Uterus (tissue), 4 donors: ENCODE measurements at places on chromosomes 6 and 20.
A peak's percentile ranks its signal among the peaks of the same experiment; 100 is the strongest.

DNA sequence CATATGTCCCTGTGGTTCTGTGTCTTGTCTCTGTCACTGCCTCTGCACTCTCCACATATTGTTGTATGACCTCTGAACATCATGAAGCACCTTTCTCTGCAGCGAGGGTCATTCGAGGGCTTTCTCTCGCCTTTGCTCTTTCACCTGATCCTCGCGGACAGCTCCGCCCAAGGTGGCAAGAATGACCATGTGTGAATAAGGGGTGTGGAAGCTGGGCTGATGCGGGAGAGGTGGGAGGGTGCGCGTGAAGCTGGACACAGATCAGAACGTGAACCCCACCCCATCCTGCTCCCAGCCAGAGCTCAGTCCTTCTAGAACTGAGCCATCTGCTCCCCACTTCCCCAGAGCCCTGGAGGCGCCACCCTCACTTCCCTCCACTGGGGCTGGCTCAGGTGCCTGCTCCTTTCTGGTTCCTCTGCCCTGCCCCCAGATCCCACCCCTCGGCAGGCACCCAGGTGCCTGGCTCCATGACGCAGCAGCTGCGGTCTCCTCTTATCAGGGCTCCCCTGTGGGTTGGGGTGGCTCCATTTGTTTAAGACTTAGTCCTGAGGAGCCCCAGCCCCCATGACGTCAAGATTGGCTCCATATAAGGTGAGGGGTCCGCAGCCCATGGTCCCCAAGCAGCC, at the start of gene MUCL3:
Gene MUCL3, plus strand, starts transcription at position 613 of the 626 bp plus-strand sequence. CDS start 27 bp downstream, outside the sequence.
- H3K27me3 ChIP-seq: no peaks in the 10 kb centered on the region
- H3K4me1 ChIP-seq: no peaks in the 10 kb centered on the region
- DNase-seq: no peak
- no peak within 1 kb of the TSS for H3K27ac ChIP-seq
- H3K36me3 ChIP-seq: no peaks in the 10 kb centered on the region
- no peak within 1 kb of the TSS for H3K4me3 ChIP-seq

- no peaks in the 10 kb centered on the region for H3K4me1 ChIP-seq
- no peak overlapping the region for H3K4me3 ChIP-seq
- no peak for DNase-seq
Measured at GRCh38 chr6:11613336-11613735, 75.8 kb downstream of the TMEM170B start.

DNA sequence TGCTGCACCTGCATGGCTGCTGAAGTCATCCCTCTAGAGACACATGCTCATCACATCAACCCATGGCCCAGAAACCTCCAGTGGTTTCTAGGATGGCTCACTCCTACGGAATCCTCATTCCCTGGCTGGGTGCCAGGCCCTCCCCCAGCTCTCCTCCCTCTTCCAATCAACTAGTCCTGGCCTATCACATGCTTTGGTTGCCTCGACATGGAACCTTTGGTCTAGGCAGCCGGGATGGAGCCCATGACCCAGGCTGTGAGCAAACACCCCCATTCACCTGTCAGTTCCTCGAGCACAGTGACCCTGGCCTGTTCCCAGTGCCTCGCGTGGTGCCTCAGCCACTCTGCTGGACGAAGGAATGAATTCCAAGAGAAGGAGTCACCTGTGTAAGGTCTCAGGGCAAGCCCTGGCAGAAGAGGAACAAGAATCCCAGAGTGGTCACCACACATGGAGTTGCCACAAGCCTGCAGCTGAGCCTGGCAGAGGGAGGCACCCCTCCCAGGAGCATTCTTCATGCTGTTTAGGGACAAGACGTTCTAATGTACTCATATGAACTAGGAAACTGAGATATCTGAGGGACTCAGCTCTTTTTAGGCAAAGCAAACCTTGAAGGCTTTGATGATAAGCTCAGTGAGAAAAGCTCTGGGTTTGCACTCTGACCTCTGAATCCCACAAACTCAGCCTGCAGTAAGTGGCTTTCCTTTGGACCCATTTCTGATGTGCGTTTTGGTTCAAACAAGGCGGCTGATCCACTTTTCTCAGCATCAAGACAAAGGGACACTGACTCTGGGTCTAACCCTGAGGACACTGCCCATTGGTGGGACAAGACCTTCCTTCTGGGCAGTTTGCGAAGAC, 40.2 kb downstream of the PPP1R3G start:
- no peaks in the 10 kb centered on the region for H3K27me3 ChIP-seq
- no peaks in the 10 kb centered on the region for H3K4me1 ChIP-seq
- H3K27ac ChIP-seq: no peak overlapping the region

GRCh38 chr6:149059557-149059956, 258.0 kb upstream of the TAB2 start:
- no peaks in the 10 kb centered on the region for H3K36me3 ChIP-seq
- no peak overlapping the region for H3K27ac ChIP-seq
- H3K27me3 ChIP-seq: no peaks in the 10 kb centered on the region
- H3K4me3 ChIP-seq: no peak overlapping the region

DNA sequence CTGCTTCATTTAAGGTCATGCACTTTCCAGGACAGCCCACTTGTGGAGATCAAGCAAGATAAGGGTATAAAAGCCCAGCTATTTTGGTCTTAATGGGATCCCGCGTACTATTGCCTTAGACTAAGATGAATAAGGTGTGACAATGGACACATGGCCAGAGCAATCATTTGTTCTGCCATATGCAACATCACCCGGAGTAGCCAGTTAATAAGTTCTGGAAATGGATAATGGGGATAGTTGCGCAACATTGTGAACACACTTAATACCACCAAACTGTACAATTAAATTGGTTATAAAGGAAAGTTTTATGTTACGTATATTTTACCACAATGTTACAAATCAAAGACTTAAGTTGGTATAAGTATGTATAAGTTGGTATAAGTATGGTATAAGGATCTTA, 674.5 kb downstream of the HDGFL1 start:
- H3K36me3 ChIP-seq: no peaks in the 10 kb centered on the region
- no peak for DNase-seq
- no peak overlapping the region for H3K27ac ChIP-seq
- no peak overlapping the region for H3K4me3 ChIP-seq
- H3K4me1 ChIP-seq: no peaks in the 10 kb centered on the region
- no peaks in the 10 kb centered on the region for H3K27me3 ChIP-seq

DNA sequence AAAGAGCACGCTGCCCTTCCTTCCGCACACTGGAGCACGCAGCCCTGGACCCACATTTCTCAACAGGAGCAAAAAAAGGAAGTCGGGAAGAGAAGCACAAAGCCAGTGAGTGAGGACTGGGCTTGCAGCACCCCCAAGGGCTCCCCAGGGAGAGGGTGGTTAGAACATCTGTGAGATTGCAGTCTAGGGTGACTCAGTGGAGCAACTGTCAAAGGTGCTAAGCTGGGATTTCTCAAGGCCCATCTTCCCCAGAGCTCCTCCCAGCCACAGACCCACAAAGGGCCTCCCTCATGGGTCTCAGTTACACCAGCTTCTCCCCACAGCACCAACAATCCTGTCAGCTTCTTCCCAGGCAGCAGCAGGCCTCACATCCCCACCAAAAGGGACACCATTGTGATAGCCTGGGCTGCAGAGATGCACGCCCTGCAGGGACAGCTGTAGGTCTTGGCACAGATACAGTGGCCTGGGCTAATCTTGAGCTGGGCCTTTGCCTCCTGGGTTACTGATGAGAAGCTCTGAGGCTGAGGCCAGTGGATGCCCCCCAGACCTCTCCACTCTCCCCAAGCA, 39.6 kb upstream of the CD93 start:
- no peaks in the 10 kb centered on the region for H3K36me3 ChIP-seq
- no peaks in the 10 kb centered on the region for H3K27me3 ChIP-seq
- H3K27ac ChIP-seq: no peak overlapping the region
- H3K4me1 ChIP-seq: no peaks in the 10 kb centered on the region
- H3K4me3 ChIP-seq: no peak overlapping the region

GRCh38 chr6:159902620-159903019, 11.8 kb downstream of the MAS1 start:
- no peak overlapping the region for H3K4me3 ChIP-seq
- H3K4me1 ChIP-seq: no peaks in the 10 kb centered on the region
- H3K36me3 ChIP-seq: no peaks in the 10 kb centered on the region

DNA sequence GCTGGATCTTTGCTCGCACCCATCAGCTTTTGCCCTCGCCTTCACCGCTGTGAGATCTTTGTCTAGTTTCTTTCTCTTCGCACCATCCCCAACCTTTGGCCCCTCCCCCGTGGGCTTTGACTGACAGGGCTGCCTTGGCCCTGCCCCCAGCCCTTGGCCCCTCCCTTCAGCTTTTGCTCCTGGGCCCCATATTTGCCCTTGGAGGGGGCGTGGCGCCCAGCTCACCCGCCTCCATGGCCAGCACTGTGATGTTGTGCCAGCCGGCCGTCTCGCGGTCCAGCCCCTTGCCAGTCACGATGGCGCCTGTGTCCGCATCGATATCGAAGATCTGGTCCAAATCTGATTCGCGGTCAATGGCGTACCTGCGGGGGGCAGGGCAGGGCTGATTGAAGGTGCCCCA, 81.1 kb downstream of the CD40 start:
- no peak overlapping the region for H3K27ac ChIP-seq
- no peak overlapping the region for H3K4me3 ChIP-seq
- no peak for DNase-seq
- H3K4me1 ChIP-seq: no peaks in the 10 kb centered on the region
- no peaks in the 10 kb centered on the region for H3K36me3 ChIP-seq
- H3K27me3 ChIP-seq: peaks cover 9% of the 10 kb centered on the region

DNA sequence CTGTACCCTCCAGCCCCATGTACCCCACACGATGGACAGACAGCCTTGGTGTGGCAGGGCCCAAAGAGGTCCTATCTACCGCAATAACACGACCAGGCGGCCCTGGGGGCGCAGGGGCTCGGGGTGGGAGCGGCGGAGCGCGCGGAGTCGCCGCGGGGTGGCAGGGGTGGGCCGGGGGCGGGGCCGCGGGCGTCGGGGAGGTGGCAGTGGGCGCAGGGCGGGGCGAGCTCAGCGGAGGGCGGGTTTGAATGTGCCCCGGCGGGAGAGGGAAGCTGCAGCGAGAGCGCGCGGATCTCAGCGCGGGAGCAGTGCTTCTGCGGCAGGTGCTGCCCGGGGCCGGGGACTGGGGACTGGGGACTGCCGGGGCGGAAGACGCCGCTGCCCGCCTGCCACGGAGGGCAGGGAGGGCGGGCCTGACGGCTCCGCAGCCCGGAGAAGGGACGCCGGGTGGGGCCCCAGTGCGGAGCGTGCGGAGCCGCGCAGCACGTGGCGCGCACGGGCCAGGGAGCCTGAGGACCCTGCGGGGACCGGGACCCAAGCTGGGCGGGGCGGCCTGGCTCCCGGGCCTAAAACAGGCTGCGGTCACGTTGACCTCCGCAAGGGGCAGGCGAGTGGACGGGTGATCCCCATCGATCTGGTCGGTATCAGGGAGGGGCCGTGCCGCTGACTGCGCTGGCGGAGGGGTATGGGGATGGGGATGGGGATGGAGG, at the start of gene SLC29A1:
Gene SLC29A1, plus strand, starts transcription at position 277 of the 710 bp plus-strand sequence. CDS start 3,719 bp downstream, outside the sequence.
- no peaks in the 10 kb centered on the region for H3K36me3 ChIP-seq
- H3K4me3 ChIP-seq: peak within 1 kb of the TSS; percentile 36
- peak within 1 kb of the TSS; percentile 91 for H3K27ac ChIP-seq
- H3K4me1 ChIP-seq: peaks cover 31% of the 10 kb centered on the region

GRCh38 chr6:15285682-15286294, 39.9 kb downstream of the JARID2 start:
- no peak overlapping the region for H3K4me3 ChIP-seq
- H3K36me3 ChIP-seq: no peaks in the 10 kb centered on the region
- H3K4me1 ChIP-seq: no peaks in the 10 kb centered on the region
- no peak for DNase-seq
- no peak overlapping the region for H3K27ac ChIP-seq

DNA sequence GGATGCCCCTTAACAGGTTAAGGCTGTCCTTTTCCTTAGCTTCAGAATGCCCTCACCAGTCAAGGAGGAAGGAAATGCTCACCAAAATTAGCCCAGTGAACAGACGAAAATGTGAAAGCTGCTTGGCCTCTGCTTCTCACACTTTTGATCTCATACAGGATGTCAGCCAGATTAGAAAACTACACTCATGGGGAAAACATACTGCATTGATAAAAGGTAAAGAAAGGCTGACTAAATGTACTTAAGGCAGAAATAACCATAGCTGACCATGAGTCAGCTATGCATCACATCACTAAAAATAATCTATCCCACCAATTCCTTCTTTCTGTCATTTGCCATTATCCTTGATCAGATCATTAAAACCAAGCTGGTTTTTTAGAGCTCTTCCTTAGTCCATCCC, 198.4 kb upstream of the TENT5A start:
- H3K27ac ChIP-seq: no peak overlapping the region
- no peak overlapping the region for H3K4me3 ChIP-seq
- no peaks in the 10 kb centered on the region for H3K4me1 ChIP-seq

DNA sequence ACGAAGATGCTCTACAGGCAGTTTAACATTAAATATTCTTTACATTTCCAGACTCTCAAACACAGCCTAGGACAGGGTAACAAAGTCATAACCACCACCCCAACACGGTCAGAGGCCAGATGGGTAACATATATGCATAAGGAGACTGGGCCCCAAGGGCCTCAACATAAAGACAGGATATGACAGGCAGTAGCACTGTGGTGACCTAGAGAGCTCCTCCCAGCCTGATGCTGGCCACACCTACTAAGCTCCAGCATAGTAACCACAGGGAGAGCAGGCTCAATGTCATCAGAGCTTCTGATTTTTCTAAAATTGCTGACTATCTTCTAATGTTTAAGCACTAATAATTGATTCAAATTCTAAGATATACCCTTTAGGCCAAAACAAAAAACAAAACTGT, 21.7 kb downstream of the SMLR1 start:
- H3K4me1 ChIP-seq: no peaks in the 10 kb centered on the region
- no peaks in the 10 kb centered on the region for H3K36me3 ChIP-seq
- no peaks in the 10 kb centered on the region for H3K27me3 ChIP-seq
- DNase-seq: no peak

- no peak for DNase-seq
- H3K36me3 ChIP-seq: no peaks in the 10 kb centered on the region
- H3K27ac ChIP-seq: no peak overlapping the region
- no peaks in the 10 kb centered on the region for H3K27me3 ChIP-seq
- H3K4me3 ChIP-seq: no peak overlapping the region
Measured at GRCh38 chr6:136438441-136438840, 111.8 kb downstream of the MAP7 start.

DNA sequence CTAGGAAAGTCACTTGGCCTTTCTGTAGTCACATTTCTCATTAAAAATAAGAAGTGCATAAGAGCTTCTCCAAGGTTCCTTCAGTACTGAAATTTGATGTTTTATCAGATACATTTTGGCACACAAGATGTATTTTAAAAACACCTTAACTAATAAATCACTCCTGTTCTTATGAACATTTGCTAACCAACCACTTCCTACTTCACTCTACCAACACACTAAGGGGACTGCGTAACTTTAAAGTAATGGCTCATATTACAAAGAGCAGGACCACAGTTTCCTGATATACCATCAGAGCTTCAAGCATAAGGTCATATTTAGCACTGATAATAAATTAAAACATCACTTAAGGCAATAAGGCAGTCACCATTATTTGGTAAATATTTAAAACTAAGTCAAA, 104.4 kb downstream of the RALGAPA2 start:
- DNase-seq: no peak
- H3K4me1 ChIP-seq: no peaks in the 10 kb centered on the region
- no peaks in the 10 kb centered on the region for H3K36me3 ChIP-seq
- no peak overlapping the region for H3K27ac ChIP-seq
- H3K4me3 ChIP-seq: no peak overlapping the region
- H3K27me3 ChIP-seq: no peaks in the 10 kb centered on the region
